ENCODE measurements at places on chromosomes 1 and 21.
A peak's percentile ranks its signal among the peaks of the same experiment; 100 is the strongest.

GRCh38 chr1:108643492-108644335 is 17.2 kb downstream of the HENMT1 start:
- DNase-seq: peak; percentile 90

GRCh38 chr1:78831731-78832360 is 174.7 kb downstream of the ADGRL4 start:
- DNase-seq: peak; percentile 95

DNA sequence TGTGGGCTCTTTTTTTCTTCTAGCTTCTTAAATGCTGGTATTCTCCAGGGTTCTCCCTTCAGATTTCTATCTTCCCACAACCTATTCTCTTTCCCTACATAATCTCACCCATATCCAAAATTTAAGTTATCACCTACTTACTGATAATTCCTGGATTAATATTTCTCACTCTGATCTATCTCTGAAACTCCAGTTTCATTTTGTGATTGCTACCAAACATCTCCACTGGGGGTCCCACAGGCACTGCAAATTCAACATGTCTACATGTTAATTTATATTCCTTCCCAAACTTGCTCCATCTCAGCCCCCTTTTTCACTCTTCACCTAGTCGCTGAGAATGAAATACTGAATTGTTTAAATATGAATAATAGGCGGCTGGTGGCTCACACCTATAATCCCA is 9.9 kb upstream of the C1orf141 start:
- DNase-seq: no peak

GRCh38 chr1:198700396-198700795 is 61.6 kb downstream of the PTPRC start:
- DNase-seq: no peak

- DNase-seq: peak; percentile 90
Measured at GRCh38 chr1:40944841-40945430, 34.6 kb upstream of the CTPS1 start.

DNA sequence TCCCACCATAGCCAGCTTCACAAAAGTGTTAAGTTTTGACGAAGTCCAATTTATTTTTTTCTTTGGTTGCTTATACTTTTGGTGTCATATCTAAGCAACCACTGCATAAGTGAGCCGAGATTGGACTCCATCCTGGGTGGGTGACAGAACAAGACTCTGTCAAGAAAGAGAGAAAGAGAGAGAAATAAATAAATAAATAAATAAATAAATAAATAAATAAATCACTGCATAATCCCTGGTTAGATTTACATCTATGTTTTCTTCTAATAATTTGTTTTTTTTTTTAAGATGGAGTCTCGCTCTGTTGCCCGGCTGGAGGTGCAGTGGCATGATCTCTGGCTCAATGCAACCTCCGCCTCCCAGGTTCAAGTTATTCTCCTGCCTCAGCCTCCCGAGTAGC is 18.3 kb upstream of the ZFYVE9 start:
- DNase-seq: no peak

DNA sequence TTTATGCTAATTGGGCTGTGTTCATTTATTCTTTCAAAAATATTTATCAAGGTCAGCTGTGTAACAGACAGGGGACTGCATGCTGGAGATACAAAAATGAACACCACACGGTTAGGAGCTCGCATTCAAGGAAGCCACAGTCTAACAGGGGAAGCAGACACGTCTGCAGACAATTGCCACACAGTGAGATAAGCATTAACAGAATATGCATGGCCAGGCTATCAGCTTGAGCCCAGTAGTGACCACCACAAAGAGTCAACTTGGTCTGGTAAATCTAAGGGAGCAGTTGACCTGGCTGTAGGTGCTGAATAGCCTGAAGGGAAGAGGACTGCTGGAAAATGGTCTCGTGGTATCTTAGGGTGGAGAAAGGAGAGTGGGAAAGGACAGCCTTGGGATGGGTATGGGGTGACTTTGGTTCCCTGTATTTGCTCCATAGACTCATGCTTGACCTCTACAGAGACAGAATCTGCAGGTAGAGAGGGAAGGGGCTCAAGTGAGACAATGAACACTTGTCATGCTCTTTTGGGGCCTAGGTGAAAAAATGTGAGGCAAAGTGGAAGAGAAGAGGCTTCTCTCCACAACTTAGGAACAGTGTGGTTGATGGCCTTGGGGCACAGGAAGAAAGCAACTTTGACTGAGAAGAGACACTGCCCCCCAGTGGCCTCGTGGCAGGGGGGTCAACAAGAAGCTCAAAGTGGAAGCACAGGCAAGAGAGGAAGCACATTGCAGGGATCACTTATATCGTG is 7.6 kb upstream of the NPL start:
- DNase-seq: peak; percentile 67

GRCh38 chr1:151367658-151368392 is 4.7 kb downstream of the SELENBP1 start:
- DNase-seq: peak; percentile 16

DNA sequence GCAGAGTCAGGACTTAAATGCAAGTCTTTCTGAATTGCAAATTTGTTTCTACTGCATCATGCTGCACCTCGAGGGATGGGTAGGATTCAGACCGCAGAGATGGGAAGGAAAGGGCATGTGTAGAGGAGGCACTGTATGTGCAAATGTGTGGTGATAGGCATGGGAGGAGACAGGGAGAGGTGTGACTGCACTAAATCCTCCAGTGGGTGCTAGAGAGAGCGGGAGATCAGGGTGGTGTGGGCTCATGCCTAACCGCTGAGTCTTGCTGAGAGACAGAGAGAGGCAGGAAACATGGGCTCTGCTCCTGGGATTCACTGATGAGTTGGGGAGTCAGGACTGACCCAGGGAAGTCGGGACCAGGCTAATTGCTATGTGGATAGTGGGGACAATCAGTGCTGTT is 61.1 kb downstream of the PTPRU start:
- DNase-seq: no peak
